ENCODE measurements at places on chromosomes 3 and 15.

DNA sequence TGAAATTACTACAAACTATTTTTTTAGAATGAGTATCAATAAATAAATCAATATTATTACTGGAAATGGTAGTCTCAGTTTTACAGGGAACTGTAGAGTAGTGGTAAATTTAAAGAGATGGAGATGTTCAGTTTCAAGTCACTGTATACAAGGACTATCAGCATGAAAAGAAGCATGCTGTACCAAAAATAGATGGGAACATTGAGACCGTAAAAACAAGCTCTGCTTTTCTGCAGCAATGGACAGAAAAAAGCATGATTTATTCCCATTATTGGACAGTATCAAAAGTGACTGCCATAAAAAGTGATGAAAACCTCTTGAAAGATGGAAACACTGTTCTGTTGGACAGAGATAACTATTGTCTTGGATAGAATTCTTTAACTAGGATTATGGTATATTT, 187.2 kb downstream of the EPHA6 start:
- no peak for DNase-seq

- no peak for DNase-seq
Measured at GRCh38 chr3:26668696-26669095, 46.1 kb downstream of the LRRC3B start.

DNA sequence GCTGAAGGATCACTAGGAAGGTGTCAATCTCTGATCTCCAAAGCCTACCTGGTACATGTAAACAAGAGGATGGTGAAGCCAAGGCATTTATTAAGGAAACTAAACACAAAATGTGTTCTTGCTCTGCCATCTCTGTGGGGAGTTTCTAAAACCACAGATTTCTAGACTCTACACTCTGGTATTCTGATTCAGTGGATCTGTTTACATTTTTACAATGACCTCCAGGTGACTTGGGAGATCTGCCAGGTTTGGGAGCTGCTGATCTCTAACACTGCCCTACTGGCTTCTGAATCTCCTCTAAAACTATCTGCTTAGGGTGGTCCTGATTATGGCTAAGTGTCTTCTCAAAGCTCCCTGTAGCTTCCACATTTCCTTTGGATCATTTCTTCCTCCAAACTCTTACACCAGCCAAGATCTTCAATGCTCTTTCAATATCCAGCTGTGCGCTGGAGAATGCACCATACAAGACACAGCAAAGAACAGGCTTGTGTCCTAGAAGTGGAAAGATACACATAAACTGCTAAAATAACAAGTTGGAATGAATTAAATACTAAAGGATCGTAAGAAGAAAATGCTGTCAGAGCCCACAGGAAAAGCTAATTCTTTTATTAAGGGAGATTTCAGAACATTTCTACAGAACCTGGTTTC, 72.7 kb downstream of the GREM1 start:
- no peak for DNase-seq

DNA sequence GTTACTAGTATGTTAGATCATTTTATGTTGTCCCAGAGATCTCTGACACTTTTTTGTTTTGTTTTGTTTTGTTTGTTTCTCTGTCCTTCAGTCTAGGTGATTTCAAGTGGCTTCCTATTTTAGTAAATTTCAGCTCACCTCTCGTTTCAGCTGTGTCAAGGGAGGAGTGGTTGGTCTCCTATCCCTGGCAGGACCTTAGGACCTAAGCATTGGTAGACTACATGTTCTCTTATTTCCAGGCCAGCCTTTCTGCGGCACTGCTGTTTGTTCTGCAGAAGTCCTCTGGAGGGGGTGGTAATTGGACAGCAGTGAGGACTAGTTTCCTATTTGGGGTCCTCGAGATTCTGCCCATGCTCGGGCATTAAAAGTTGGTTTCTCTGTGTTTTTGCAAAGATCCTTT, 31.8 kb downstream of the MGA start:
- no peak for DNase-seq

- no peak for DNase-seq
Measured at GRCh38 chr3:185365291-185366073, 2.5 kb downstream of the MAP3K13 start.

DNA sequence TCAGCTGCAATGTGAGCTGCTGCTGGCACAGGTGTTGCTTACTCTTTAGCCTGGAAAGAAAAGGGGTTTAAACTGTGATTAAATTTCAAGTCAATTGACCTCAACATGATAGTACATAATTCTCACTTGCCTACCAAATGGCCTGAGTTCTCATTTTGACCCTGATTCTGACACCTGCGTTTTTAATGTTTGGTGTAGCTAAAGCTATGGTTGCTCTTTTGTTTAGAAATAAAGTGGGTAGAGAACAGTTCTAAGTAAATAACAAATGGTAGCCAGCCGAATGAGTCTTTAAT, 100.8 kb upstream of the SOX2 start:
- no peak for DNase-seq

GRCh38 chr15:100681335-100681746, 79.0 kb downstream of the ASB7 start:
- no peak for DNase-seq

GRCh38 chr15:57772223-57772957, 65.9 kb downstream of the POLR2M start:
- no peak for DNase-seq

DNA sequence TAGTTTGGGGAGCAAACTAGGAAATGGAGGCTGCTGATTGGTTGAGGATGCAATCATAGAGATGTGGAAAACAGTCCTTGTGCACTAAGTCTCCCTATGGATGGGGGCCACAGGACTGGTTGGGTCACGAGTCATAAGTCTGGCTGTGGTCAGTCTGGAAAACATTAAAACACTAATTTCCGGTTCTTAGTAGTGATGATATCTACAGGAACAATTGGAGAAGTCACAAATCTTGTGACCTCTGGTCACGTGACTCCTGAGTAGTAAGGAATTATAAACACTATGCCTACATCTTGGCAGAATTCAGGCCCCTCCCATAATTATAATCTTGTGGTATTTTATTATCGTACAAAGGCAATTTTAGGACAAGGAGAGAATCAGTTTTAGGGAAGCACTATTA, 317.3 kb upstream of the ARPP21 start:
- DNase-seq: peak; percentile 61

DNA sequence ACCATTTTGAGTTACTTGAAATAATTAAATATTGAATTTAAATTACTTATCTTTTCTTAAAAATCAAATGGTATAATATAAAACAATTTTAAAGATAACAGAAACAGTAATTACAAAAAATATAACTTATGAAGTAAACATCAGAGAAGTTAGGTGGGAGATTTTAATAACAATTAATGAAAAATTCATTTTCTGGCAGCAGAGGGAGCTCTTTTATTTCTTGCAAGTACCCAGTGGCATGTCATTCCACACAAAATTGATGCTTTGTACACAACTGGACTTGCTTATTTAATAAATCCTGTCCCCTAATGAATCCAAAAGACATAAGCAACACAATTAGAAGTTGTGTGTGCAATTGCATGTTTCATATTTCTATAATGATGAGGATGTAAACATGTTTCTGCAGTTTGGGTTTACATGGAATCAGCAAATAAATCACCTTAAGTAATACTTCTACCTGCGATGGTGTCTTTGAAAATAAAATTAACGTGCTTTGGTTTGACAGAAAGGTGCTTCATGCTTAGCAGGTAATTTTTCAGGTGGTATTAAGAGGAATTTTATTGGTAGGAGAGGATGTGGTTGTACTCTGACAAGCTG, 861.3 kb downstream of the ZPLD1 start:
- DNase-seq: peak; percentile 0

GRCh38 chr3:184050217-184050847, 2.5 kb upstream of the HTR3C start:
- DNase-seq: no peak

DNA sequence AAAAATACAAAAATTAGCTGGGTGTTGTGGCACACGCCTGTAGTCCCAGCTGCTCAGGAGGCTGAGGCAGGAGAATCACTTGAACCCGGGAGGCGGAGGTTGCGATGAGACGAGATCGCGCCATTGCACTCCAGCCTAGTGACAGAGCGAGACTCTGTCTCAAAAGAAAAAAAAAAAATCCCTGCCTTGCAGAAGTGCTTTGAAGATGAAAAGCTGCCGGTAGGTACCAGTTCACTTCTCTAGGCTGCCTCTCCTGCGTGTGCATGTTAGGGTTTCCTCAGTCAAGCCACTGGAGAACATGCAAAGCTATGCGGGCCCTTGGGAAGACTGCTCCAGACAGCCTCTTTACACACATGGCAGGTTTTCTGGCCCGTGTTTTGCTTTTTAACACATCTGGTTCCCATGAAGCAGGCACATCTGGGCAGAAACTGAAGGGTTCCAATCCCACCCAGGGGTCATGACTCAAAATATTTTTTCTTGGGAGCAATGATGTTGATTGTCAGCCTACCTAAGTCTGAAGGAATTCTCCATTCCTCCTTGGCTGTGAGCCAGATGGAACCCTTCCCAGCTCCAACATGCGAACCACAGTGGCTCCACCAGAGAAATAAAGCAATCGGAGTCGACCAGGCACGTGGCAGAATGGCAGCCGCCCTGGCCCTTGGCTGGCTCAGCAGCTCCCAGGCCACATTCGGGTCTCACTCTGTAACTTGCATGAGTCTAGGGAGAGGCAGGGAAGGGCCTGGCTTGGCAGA, 29.6 kb downstream of the MGLL start:
- DNase-seq: peak; percentile 98

Data from fibroblast of the conjunctiva (primary cell).